Left ventricle myocardium inferior (tissue), 1 donor: ENCODE measurements at places on chromosomes 16 and 17. TPM values are rescaled to one million over a fixed set of nuclear protein-coding genes. Genes with fewer than 3 reads are reported as not detected.

The RPL38 gene
- total RNA-seq, result 702 TPM

The ABCA3 gene
- total RNA-seq, result 6.9 TPM

The HOXB2 gene
- total RNA-seq, result 1.9 TPM

The MARVELD3 gene
- not detected for total RNA-seq

The C17orf75 gene
- 22.5 TPM for total RNA-seq

The OTOP3 gene
- not detected for total RNA-seq

The PHKG2 gene
- total RNA-seq, result 15.6 TPM

The PLD6 gene
- total RNA-seq, result 7.3 TPM

The NDUFB10 gene
- 601 TPM for total RNA-seq

The NXN gene
- 13.8 TPM for total RNA-seq

- DNase-seq, result no peak
Measured at GRCh38 chr16:16124438-16124837, 98.9 kb downstream of the ABCC6 start.

- DNase-seq, result no peak
Measured at GRCh38 chr17:78817123-78817522, 23.5 kb downstream of the USP36 start.

DNA sequence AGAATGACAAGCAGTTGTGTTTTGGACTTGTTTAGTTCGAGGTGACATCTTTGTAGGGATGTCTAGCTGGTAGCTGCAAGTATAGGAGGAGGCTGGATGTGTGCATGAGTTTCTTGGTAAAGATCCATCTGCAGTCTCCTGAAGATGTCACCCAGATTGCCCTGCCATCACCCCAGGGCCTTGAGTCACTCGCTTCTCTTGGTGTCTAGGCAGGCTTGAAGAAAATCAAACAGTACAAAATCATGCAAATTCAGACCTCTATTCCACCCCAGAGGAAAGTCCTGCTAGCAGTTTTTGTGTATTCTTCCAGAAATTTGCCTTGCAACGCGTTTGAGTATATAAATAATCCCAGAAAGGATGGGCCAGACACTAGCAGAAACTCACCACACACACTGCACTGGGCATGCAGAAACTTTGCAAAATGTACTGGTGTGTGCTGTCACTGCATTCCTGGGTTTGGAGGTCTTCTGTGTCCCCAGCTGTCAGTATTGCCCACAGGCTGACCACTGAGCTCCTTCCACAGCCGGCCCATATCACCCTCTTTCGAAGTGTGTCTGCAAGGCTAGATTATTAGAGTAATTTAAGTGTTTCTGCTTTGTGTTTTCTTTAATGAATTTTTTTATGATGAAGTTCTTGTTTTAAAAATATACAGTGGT is 51.5 kb downstream of the TENT4B start:
- no peak for DNase-seq

DNA sequence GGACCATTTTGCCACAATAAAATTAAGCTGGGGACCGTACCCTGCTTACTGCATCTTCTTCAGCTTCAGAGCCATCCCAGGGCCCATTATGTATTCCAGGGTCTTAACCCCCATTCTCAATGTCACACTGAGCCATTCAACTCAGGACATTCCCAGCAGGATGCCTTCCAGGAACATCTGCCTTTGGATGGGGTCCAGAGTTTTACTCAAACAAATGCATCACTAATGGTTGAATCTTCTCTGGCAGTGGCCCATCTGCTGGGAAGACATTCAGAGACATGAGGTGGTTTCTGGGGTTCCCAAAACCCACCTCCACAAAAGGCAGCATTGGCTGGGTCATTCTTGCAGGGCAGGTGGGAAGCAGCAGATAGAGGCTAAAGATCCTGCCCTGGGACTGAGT is 3.4 kb upstream of the SEC14L5 start:
- DNase-seq, result no peak

GRCh38 chr16:79469999-79470398 is 130.5 kb downstream of the MAF start:
- peak; percentile 25 for DNase-seq

DNA sequence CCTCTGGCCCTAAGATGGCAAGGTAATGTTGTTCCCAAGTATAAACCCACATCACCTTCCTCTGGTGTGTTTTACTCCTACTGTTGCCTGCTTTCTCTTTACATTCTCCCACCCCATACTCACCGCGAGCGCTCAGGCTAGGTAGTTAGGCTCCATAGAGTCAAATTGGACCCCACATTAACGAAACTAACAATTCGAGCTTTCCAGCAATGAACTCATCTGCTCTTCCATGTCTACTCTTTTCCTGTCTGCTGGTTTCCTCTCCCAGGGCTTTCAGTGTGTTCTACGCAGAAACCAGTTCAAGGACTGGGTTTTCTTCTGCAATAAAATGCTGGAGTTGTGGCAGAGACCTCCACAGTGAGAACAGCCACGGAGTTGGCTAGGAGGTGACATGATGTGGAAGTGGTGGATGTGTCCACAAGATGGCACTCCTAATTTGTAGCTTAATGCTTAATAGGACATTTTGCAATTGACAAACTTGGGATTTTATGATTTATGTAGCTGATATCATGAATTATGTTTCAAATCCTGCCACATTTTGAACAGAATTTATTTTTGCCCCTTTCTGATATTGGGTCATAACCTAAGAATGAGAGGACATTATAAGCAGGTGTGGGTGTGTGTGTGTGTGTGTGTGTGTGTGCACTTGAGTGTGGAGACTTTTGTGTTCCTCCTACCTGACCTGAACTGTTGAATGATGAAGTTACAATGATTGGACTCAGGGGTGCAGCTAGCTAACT is 2.2 kb upstream of the UQCRC2 start:
- no peak for DNase-seq

- DNase-seq, result no peak
Measured at GRCh38 chr16:12837756-12838155, 34.1 kb upstream of the CPPED1 start.

DNA sequence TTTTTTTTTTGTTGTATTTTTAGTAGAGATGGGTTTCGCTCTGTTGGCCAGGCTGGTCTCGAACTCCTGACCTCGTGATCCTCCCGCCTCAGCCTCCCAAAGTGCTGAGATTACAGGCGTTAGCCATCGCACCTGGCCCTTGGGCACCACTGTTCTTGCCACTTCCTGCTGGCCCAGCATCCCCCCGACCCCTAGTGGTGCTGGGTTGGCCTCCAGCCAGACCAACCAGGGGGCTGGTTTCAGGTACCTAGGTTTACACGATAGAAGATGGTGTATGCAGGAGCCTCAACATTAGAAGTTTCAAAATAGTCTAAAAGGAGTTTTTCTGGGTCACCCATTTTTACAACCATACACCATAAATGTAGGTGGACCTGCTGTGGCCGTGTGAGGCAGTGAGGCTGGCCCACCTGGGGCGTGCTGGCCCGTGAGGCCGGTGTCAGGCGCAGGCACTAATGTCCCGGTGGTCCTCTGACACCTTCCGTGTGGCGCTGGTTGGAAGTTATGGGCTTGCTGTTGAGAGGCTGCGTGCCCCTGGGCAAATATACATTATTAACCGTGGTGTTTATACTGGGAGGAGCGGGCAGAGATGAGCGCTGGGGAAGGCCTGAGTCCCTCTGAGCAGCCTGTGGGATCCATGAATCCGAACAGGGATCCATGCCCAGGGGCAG is 43.5 kb downstream of the CFAP20 start:
- DNase-seq, result no peak

GRCh38 chr16:61836804-61837393 is 199.3 kb downstream of the CDH8 start:
- DNase-seq, result no peak

GRCh38 chr17:34980353-34980680 is at the start of gene LIG3:
Gene LIG3, plus strand, starts transcription at chr17:34980512. Its CDS starts 2,494 bp downstream, at chr17:34983006.
- DNase-seq, result peak; percentile 94

- DNase-seq, result no peak
Measured at GRCh38 chr17:15496735-15497670, 29.6 kb upstream of the CDRT4 start.

GRCh38 chr16:17331071-17331607 is 139.6 kb downstream of the XYLT1 start:
- DNase-seq, result peak; percentile 64

DNA sequence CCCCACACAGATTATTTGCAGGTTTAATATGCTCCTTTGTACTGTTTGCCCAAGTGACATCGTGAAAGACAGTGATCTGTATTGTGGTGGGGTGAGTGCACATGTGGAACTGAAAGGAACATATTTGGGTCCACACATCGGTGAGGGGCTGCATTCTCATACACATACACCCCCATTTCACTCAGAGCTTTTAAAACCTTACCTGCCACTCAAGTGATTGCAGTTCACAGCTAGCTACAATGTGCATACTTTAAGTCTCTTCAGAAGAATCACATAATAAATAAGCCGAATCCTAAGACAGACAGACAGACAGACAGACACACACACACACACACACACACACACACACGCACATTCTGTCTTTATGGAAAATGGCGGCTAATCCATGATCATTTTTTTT is 102.6 kb downstream of the AATF start:
- DNase-seq, result no peak

DNA sequence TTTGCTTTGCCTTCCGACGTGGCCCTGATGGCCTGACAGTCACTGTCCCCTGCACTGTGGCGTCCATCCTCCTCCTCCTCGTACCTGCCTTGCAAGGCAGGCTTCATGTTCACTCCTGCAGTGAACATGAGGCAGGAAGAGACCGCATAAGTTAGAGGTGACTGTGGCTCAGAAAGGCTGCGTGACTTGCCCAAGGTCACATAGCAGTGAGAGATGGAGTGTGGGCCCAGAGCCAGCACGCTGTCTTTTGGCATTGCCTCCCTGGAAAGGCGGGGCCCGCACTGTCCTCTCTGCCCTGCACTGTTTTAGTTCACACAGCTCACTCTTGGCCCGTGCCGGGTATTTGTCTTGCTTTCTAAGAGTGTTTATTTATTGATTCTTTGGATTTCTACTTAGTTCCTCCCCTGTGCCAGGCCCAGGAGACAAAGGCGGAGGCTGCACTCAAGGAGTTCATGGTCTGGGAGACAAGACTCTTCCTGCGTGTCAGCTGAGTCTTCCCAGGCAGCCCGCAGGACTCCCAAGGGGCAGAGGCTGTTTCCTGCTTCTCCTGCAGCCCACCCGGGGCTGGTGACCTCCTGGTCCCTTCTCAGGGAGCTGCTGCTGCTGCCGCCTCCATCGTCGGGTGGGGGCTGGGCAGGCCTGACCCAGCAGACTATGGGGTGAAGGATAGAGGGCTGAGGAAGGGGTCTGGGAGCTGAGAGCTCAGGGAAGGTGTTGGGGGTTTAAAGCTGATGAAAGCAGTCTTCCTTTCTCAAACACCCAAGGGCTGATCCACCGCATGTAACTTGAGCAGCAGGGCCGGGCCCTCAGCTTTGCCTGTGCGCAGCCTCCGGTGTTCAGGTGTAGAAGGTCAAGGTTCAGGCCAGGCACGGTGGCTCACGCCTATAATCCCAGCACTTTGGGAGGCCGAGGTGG is 12.7 kb downstream of the CYGB start:
- peak; percentile 81 for DNase-seq

DNA sequence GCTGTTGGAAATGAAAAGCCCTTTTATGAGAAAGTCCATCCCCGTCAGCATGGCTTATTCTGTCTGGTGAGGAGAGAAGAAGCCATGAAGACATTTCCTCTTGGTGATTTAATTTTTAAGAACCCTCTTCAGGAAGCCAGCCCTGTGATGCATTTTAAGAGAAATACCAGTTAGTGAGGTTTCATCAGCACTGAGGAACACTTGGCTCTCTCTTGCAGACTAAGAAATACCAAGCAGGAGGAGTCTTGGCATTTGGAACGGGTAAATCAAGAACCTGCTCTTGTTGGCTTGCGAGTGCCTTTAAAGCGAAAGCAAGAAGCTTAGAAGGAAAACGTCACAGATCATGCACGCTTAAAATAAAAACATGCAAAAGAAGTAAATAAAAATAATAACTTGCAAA is 17.5 kb downstream of the RAB11FIP3 start:
- no peak for DNase-seq

GRCh38 chr17:80109713-80110446 is 8.5 kb downstream of the GAA start:
- DNase-seq, result no peak

GRCh38 chr17:79000396-79001189 is 9.0 kb downstream of the CANT1 start:
- DNase-seq, result no peak

DNA sequence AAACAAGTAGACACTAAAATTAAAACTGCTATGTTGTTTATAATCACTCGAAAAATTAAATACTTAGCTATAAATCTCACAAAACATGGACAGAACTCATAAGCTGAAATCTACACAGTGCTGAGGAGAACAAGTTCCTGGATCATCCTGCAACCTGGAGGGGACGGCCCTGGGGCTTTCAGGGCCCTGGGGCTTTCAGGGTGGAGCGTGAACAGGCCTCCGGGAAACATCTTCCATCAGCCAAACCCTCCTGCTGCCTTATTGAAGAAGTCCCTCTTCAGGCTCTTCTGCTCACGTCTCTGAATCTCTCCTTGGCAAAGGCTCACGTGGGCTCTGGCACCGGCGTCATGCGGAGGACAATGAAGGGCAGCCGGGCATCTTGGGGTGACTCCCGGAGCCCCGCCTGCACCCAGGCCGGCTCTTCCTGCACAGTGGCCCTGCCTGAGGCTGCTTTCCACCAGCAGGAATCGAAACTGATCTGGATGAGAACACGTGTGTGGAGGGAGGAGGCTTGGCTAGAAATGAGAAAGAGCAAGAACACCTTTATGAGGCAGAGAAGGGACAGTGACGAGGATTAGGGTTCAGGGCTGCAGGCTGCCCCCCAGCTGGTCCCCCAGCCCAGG is 127.3 kb downstream of the CDRT15L2 start:
- DNase-seq, result no peak

- no peak for DNase-seq
Measured at GRCh38 chr17:68352041-68352440, 60.7 kb downstream of the ARSG start.

DNA sequence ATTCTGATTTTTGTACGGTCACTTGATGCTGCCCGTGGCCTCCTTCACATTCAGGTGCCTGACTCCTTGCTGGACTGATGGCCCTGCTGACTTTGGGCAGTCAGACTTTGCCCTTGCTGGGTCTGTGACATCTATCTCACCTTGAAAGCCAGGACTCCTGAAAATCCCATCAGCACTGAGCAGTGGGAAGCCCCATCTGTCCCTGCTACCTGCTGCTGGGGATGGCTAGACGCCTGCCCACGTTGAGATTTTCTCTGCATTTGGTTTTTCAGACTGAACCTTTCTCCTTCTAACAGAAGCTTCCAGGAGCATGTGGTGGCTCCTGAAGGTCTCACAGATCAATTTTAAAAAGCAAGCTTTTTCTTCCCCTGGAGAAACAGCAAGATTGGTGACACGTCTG is 10.2 kb upstream of the ZNF18 start:
- DNase-seq, result no peak

- no peak for DNase-seq
Measured at GRCh38 chr16:88415713-88416323, 33.1 kb downstream of the ZNF469 start.

DNA sequence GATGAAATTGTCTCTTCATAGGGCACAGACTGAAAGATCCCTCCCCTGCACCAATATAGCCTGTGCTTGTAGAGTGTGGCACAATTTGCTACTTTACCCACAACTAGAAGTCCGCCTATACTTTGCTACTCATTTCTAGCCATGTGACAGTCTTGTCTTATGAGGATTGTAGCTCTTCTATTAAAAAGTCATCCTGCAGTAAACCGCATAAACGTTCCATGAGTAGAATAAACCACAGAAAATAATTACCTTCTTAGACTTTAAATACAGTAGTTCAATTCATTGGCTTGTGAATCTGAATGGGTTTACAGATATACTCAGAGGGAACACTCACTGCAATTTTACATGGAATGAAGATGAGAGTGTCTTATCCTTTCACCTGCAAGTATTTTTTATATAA is 4.4 kb downstream of the KRT27 start:
- no peak for DNase-seq
